ENCODE measurements at places on chromosomes 2 and 18.

- no peak for DNase-seq
Measured at GRCh38 chr2:145807554-145807953, 1287.6 kb upstream of the ZEB2 start.

- DNase-seq: no peak
Measured at GRCh38 chr2:73244580-73244979, 10.5 kb downstream of the CCT7 start.

- no peak for DNase-seq
Measured at GRCh38 chr2:65393743-65394422, 38.5 kb downstream of the SPRED2 start.

DNA sequence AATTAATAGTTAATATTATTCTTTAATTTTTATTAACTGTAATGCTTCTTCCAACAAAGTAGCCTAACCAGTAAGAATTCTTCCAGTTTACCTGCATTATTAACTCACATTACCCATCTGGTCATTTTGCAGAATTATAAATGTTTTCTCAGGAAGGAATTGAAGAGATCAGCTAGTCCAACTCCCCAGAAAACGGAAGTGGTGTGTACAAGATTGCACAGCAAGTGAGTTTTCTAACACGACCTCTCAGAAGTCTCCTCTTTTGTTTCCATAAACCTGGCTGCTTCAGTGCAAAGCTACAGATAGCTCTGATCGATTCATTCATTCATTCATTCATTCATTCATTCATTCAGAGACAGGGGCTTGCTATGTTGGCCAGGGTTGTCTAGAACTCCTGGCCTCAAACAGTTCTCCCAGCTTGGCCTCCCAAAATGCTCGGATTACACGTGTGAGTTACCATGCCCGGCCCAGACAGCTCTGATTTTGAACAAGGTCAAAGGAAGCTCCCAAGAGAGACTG is 128.8 kb upstream of the REV1 start:
- no peak for DNase-seq

DNA sequence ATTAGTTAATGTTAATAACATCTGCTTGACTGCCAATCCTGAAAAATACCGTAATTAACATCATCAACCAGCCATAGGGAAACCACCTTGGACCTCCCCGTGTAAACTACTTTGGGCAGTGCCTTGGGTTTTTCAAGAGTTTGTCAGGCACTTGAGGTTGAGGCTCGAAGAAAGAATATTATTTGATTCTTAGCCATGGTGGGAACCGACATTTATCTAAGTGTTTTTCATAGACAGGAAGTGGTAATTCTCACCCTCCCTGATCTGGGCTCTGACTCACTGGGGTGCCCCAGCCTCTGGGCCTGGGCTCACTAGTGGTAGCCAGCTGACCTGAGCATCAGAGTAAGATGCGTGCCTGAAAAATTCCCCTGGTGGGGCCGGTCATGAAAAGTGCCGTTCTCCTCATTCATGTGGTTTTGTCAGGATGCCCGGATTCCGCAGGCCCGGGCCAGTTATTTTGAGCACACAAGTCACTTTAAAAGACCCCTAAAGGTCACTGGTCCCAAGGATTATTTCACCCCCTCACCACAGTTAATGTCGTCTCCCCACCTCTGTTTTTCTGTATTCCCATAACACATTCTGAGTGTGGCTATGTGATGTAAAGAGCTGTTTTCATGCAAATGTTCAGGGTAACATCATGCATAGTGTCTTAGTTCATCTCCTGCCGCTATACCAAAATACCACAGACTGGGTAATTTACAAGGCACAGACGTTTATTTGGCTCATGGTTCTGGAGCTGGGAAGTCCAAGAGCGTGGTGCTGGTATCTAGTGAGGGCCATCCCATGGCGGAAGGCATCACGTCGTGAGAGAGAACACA is 21.6 kb upstream of the SPATA3 start:
- DNase-seq: peak; percentile 12

DNA sequence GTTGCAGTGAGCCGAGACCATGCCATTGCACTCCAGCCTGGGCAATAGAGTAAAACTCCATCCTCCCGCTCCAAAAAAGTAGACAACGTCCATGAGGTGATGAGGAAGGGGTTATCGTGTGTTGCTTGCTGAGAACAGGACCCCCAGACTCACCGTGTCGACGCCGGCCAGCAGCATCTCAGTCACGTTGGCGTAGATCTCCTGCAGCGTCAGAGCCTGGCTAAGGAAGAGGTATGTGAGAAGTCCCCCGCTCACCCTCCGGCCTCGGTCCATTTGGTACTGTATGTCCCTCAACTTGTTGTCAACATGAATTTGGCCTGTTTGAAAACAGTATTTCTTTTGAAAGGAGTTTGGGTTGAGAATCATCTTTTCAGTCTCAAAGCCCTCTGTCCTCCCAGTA is 20.9 kb downstream of the CYP27C1 start:
- no peak for DNase-seq

DNA sequence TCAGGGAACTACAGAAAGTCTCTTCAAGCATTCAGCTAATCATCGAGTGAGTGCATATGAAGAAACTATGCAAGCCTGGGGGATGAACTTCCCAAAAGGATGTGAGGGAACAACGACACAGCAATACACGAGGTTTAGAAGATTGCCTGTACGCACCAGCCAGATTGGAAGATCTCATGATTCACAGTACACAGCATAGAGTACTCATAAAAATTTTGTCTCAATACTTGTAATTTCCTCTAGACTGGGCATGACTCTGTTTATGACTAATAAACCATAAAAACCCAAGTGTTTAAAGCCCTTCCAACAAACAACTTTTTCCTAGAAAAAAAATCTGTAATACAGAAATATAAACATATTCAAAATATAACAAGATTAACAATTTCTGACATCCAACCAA is 279.7 kb downstream of the KCNJ3 start:
- DNase-seq: no peak

DNA sequence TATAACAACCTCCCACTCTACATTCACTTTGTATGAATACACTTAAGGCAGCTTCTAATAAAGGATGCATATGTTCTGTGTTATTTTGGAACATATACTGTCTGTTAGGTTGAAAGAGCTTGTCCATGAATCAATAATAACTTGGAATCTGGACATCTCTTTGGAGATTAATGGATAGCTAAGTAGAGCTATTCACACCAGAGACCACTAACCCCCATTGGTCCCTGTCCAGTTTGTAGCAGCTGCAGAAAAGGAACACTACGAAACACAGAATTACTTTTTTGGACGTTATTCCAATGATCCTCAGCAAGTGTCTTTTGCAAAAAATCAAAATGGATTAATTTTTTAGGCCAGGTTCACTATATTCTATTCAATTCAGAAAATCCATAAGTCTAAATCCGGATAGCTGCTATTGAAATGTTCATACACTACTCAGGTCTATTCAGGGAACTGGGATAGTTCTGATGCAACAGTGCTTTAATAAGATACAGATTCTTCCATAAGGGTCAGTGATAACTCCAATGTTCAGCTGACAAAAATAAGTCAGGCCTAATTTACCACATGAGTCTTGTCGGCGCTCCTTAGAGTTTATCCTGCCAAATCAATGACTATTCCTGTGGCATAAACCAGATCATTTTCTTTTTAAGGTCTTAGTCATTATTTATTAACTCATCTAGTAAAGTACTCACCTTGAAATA is 44.2 kb downstream of the NRXN1 start:
- no peak for DNase-seq

- DNase-seq: no peak
Measured at GRCh38 chr18:8561123-8561910, 47.9 kb upstream of the RAB12 start.

DNA sequence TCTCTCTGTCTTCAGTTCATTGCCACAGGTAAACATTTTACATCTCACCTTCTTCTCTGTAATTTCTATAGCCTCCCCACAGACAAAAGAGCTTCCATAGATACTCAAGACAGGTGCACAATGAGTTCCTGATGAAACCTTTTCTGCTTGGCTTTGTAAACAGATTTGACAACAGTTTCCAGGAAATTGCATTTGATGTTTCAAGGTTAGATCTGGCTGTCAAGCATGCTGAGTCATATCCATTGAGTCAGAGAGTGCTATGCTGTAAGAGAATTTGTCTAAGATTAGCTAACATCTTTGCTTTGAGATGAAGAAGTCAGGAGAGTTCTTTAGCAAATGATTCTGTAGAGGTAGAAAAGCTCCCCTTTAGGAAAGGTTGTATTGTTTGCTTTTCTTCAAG is 40.6 kb upstream of the MAP2 start:
- DNase-seq: peak; percentile 47

GRCh38 chr2:143261986-143262385 is 132.8 kb downstream of the ARHGAP15 start:
- no peak for DNase-seq

DNA sequence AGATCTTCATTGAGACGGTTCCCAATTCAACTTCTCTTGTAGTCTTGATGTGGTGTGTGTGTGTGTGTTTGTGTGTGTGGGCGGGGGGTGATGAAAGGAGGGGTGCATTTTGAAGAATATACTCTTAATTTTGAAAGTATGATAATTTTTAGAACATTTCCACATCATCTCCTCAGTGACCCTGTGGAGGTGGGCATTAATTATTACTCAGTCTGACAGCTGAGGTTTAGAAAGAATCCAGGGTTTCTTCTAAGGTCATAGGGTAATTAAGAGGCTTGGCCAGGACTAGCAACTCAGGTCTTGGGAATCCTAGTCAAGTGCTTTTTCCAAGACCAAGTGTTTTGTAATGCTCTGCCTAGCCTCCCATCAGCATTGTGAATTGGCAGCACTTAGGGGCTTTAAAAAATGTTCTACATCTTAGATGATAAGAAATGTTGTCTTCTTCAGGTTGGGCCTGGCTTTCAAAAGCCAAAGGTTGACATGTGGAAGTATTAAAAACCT is 100.5 kb downstream of the SPTBN1 start:
- DNase-seq: no peak

DNA sequence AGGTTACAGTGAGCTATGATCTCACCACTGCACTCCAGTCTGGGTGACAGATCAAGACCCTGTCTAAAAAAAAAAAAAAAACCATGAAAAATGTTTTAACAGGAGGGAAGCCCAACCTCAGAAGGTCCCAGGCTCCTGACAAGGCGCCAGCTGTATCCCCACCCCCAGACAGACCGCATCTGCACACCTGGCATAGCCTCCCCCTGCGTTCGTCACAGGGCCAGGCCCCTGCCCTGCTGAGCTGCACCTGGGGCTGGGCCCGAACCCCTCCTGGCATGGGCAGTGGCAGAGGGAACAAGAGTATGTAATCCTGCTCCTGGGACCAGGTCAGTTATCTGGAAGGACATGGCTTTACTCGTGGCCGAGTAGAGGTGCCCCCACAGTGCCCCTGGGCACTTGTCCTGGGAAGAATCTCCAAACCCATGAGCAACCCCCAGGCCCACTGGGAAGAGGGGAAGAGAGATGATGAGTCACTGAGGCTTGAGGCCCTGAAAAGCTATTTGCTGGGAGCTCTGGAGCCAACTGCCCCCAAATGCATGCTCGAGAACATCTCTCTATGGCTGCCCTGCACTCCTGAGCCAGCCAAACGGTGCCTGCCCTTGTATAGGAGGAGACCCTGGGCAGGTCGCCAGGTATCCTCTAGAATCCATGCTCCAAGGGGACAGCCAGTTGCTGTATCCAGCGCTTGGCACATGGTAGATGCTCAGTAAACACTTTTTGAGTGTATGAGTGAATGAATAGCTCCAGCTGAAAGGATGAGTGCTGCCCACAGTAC is 265.5 kb downstream of the ATAD2B start:
- no peak for DNase-seq

- DNase-seq: no peak
Measured at GRCh38 chr2:8506746-8507145, 175.1 kb upstream of the ID2 start.

DNA sequence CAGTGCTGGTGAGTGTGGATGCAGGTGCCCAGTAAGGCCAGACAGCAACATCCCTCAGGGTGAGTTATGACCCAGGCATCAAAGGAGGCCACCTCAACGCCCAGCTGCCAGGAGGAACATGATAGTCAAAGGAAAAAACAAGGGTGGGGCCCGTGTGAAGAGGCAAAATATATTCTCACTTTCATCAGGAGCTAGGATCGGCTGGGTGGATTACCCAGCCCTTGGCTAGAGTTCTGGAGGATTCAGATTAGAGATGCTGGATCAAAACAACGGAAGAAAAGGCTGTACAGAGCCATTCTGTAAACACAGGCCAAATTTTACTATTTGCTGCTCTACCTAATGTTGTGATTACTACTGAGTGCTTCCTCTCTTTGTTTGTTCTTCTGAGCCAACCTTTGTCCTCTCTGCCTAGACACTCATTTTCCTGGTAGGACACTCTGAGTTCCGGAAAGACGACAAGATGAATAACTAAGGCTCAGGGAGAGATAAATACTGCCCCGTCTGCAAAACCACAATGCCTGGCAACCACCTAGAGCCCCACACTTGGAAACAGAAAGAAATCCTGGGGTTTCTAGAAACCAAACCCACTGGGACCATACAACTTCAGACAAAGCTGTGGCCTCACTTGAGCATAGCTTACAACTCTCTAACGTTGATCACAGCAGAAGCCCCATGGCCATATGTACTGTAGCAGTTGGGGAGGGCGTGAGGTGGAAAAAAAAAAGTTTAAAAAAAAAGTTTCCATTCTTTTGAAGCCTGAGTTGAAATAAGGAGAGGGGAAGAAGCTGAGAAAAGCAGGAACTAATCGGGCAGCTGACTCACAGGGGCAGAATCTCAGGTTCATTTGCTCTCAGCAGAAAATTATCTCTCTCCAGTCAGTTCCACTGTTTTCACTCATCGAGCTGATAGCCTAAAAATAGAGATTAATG is 17.8 kb upstream of the PMAIP1 start:
- DNase-seq: no peak

DNA sequence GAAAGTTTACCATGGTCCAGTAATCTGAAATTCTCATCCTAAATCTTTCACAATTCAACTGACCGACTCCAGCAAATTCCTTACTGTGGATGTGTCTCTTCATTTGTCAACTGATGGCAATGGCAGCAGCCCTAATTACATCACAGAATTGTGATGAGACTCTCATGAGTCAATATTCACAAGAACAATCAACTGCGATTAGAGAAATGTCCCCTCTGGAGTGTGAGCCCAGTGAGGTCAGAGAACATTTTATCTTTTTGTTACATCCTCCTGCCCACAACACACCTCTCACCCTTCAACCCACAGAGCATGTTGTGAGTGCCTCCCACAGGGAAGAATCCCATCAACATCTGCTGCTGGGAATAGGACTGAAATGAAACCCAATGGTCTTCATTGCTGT is 73.6 kb downstream of the CD226 start:
- no peak for DNase-seq

DNA sequence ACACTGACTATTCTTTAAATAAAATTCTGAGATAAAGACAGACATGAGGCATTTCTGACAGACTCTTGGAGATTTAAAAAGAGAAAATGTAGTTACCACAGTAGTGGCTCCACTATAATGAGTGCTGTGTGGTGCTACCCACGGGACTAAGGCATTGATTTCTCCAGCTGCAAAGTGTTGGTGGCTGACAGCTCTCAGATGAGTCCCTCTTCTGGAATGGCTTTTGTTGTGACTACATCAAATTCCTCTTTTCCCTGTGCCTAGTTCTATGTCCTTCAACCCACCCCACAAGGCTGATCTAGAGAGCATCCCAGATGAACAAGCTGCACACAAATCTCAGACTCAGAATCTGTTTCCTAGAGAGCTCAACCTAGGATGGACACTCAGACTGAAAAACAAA is 884.8 kb upstream of the ZEB2 start:
- no peak for DNase-seq

Measured in AG04449 (cell line).